ENCODE measurements at places on chromosomes 5 and 9.

DNA sequence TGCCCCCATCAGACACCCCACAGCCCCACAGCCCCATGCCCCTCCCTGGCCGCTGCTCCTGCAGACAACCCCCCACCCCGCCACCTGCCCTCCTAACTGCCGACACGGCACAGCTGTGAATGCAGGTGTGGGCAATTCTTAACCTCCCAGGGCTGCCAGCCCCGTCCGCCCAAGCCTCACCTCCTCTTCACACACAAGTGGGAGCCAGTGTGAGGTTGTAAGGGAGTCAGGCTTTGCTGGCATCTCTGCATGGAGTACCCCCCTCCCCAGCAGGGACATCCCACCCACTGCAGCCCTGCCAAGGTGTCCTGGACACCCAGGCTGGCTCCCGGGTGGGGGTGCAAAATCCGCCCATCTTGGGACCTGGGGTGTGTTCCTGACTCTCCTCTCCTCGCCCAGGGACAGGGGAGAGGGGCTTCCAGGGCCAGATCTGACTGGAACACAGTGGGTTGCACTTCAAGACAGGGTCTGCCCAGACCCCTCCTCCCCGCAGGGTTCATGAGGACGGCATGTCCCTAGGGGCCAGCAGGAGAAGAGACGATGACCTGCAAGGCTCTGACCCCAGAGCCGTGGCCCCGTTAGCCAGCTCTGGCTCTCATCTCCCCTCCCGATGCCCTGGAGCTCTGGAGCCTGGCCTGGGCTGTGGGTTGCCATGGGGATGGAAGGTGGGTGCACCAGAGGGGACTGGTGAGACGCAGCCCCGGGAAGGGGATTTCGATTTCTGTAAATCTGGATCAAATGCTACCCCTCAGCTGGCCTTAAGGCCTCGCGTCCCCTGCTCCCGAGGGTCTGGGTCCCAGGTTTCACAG lies 34.4 kb downstream of the SARDH start:
- no peak overlapping the region for H3K27ac ChIP-seq
- no peak overlapping the region for H3K4me3 ChIP-seq
- H3K27me3 ChIP-seq: no peaks in the 10 kb centered on the region
- peaks cover 52% of the 10 kb centered on the region for H3K4me1 ChIP-seq
- no peaks in the 10 kb centered on the region for H3K36me3 ChIP-seq

- no peaks in the 10 kb centered on the region for H3K27me3 ChIP-seq
- DNase-seq: no peak
- no peaks in the 10 kb centered on the region for H3K4me1 ChIP-seq
- H3K36me3 ChIP-seq: no peaks in the 10 kb centered on the region
- H3K27ac ChIP-seq: no peak overlapping the region
Observed at GRCh38 chr5:6545770-6546690, 86.8 kb downstream of the NSUN2 start.

- DNase-seq: no peak
- no peak overlapping the region for H3K27ac ChIP-seq
- no peaks in the 10 kb centered on the region for H3K27me3 ChIP-seq
- H3K4me1 ChIP-seq: no peaks in the 10 kb centered on the region
- no peak overlapping the region for H3K4me3 ChIP-seq
Observed at GRCh38 chr9:12231832-12232231, 461.4 kb upstream of the TYRP1 start.

DNA sequence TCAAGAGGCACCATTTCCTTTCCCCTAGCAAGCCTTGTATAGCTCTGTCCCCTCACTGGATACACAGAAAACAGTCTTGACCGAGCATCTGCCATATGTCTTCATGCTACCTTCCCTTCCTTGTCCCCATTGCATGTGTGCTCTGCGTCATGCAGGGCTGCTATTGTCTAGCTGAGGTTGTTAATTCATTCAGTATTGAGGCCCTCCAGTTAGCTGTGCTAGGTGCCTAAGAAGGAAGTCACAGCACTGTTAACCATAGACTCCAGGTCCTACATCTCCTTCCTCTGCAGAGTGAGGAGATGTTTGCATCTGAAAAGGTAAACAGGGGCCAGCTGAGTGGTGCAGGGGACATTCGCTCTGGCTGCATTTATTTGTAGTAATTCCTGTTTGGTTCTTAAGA lies 48.2 kb downstream of the SLC1A3 start:
- no peak overlapping the region for H3K4me3 ChIP-seq
- no peak for DNase-seq
- no peaks in the 10 kb centered on the region for H3K27me3 ChIP-seq
- H3K4me1 ChIP-seq: no peaks in the 10 kb centered on the region

- no peaks in the 10 kb centered on the region for H3K36me3 ChIP-seq
- H3K4me3 ChIP-seq: no peak overlapping the region
- DNase-seq: no peak
Observed at GRCh38 chr9:86046071-86046636, 53.2 kb downstream of the GOLM1 start.
